ENCODE measurements at places on chromosomes 5 and 9. TPM values are rescaled to one million over a fixed set of nuclear protein-coding genes. Genes with fewer than 3 reads are reported as not detected.

- DNase-seq, result no peak
Observed at GRCh38 chr9:72154468-72155285, 5.4 kb downstream of the GDA start.

GRCh38 chr9:121222524-121223171 lies 21.0 kb upstream of the RAB14 start:
- peak; percentile 81 for DNase-seq

- no peak for DNase-seq
Observed at GRCh38 chr5:41863871-41864486, 6.2 kb downstream of the OXCT1 start.

DNA sequence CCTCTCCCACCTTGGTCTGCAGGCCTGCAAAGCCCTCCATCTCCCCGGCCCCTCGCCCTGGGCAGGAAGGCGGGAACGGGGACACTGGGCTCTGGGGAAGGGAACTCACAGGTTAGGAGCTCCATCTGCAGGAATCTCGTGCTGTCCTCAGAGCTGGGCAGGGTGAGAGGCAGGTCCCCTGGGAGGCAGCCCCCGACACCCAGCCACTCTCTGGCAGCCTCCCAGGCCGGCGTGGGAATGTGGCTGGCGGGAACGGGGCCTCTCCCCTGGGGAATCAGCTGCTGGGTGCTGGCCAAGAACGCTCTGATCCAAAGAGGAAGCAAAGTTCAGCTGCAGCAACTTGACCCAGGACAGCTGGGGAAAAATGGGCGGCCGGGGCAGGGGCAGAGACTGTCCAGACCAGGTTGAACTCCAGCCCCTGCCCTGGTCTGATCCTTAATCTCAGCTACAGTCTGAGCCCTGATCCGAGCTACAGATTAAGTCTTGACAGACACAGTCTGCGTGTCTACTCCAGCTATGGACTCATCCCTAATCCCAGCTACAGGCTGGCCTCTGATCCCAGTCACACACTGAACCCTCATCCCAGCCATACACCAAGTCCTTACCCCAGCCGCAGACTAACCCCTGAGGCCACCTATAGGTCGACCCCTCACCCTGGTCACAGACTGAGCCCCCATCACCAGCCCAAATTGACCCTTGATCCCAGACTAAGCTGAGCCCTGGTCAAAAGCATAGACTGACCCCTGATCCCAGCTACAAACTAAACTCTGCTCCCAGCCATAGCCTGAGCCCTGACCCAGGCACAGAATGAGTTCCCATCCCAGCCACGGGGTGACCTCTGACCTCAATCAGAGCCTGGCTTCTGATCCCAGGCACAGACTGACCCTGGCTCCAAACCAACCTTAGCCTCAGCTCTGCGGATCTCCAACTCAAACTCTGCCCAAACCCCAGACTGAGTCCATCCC lies 37.3 kb upstream of the EGFL7 start:
- DNase-seq, result peak; percentile 76

GRCh38 chr5:102617191-102618187 lies 118.7 kb upstream of the SLCO6A1 start:
- DNase-seq, result no peak

- peak; percentile 78 for DNase-seq
Observed at GRCh38 chr9:132857031-132857430, 21.1 kb downstream of the AK8 start.

DNA sequence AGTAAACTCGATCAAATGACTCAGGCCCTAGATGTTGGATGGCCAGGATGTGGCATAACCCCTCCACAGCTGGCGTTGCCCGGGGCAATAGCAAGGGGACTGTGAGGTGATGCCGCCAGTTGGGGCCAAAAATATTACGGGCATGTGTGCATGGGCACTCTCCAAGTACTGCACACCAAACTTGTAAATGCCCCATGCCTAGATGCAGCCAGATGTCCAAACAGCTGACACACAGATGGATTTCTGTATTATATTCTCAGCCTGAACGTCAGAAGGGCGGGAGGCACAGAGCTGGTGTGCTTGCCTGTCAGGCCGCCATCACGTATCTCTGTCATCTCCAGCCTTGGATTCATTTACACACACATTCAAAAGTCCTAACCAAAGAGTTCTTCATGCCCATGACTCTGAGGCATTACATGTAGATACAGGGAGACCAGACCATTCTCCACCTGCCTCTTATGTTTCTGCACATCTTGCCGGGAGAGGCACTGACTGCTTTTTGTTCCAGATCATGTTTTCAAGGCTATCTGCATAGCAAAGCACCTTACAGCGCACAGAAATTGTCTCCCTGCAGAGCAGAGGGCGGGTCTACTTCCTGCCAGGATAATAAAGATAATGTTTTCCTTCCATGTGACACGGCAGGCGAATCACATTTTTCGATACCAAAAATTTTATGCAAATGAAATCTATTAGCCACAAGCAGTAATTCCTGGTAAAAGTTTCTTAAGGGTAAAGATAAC lies 200.9 kb upstream of the ADAMTS16 start:
- no peak for DNase-seq

DNA sequence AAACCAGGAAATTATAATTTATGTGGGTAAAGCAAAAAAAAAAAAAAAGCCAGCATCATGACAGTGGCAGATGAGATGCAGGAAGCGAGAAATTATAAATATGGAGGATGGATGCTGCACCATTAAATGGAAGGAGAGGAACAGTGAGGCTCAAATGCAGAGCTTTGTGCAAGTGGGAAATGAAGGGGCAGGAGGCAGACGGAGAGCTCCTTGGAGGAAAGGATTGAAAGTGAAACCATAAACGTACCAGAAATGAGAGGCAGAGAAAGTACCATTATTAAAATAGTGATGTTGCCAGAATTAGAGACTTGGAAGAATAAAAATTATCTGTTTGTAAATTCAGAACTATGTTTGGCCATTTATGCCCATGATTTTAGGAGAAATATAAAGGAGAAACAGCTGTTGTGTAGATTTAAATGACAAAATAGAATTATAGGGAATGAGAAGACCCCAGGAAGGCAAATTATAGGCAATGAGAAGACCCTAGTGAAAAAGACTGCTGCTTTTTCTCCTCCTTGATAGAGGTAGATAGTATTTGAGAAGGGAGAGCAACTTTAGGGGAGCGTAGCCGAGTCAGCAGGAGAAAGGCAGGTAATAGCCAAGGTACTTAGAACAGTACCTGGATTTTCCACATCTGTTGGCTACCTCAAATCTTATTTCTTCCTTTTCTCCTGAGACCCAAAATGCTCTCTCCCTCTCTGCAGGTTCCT lies 341.0 kb upstream of the CD180 start:
- DNase-seq, result no peak

DNA sequence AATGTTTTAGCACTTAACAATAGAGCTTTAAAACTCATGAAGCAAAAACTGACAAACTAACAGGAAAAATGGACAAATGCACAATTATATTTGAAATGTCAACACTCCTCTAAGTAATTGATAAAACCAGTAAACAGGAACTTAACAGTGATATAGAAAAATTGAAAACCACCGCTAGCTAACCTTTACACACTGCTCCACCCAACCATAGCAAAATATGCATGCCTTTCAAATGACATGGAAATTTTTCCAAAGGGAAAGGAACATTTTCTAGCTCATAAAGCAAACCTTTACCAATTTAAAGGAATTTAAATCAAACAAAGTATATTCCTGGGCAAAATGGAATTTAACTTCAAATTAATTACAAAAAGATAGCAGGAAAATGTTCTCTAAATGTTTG lies 109.2 kb downstream of the ADAMTS19 start:
- no peak for DNase-seq

GRCh38 chr9:124357721-124358361 lies 57.4 kb downstream of the PSMB7 start:
- no peak for DNase-seq

DNA sequence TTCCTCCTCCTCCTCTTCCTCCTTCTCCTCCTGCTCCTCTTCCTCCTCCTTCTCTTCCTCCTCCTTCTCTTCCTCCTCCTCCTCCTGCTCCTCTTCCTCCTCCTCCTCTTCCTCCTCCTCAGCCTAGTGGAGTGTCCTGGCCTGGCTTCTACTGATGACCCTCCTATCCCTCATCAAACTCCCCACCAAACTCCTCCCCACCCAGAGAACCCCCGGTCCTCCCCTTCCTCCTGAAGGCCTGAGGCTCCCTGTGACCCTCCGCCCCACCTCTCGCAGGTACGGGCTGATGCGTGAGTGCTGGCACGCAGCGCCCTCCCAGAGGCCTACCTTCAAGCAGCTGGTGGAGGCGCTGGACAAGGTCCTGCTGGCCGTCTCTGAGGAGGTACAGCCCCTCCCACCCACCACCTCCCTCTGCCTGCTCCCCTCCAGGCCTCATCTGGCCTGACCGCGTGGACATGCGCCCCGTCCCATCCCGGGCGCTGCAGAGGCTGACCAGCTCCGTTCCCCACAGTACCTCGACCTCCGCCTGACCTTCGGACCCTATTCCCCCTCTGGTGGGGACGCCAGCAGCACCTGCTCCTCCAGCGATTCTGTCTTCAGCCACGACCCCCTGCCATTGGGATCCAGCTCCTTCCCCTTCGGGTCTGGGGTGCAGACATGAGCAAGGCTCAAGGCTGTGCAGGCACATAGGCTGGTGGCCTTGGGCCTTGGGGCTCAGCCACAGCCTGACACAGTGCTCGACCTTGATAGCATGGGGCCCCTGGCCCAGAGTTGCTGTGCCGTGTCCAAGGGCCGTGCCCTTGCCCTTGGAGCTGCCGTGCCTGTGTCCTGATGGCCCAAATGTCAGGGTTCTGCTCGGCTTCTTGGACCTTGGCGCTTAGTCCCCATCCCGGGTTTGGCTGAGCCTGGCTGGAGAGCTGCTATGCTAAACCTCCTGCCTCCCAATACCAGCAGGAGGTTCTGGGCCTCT lies 10.6 kb downstream of the FGFR4 start:
- no peak for DNase-seq

DNA sequence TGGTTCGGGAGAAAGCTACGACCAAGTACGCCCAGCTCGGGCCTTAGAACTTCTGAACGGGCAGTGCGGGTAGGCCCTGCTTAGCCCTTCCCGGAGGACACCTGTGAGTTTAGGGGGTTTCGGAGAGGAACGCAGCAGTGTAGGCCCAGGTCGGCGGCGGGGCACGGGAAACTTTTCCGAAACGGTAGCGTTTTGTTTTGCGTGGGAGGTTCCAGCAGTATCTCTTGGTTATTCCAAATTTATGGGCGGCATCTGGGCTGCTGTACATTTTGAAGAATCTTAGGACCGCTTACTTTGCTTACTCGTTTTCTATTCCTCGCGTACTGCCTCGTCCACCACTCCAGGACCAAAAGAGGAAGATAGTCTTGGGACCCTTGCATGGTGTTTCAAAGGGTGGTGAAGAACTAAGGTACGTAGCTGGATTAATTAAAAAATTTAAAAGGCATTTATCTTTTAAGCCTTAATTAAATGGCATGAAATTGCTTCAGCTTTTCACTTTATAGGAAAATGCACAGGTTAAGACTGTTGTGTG lies 492 bp downstream of the TENT2 start:
- no peak for DNase-seq

GRCh38 chr5:1568201-1568979 lies 44.6 kb upstream of the LPCAT1 start:
- no peak for DNase-seq

- no peak for DNase-seq
Observed at GRCh38 chr9:5518937-5519319, 8.6 kb downstream of the PDCD1LG2 start.

- DNase-seq, result peak; percentile 78
Observed at GRCh38 chr5:119386596-119387344, 31.0 kb downstream of the TNFAIP8 start.

- DNase-seq, result no peak
Observed at GRCh38 chr9:77021922-77022782, 2.7 kb downstream of the FOXB2 start.

- no peak for DNase-seq
Observed at GRCh38 chr5:154301726-154302125, 111.2 kb downstream of the GALNT10 start.

GRCh38 chr5:67577424-67577823 lies 380.8 kb upstream of the CD180 start:
- no peak for DNase-seq

- no peak for DNase-seq
Observed at GRCh38 chr5:38607396-38607795, 51.0 kb upstream of the LIFR start.

DNA sequence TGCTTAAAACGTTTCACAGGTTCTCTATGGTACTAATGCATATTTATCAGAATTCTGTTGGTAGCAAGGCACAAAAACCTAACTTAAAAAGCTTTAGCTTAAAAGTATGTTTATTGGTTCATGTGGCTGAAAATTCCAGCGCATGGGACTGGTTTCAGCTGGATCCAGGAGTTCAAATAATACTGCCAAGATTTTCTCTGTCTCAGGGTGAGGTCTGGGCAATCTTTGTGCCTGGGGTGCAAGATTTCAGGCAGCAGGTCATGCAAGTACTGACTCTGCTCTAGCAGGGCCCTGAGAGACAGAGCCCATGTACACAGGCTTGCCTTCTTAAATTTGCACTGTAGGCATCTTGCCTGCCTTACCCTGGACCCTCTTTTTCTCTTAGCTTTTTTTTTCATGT lies 134.2 kb upstream of the GAS1 start:
- no peak for DNase-seq

GRCh38 chr9:127647451-127647850 lies 35.4 kb downstream of the STXBP1 start:
- no peak for DNase-seq

- no peak for DNase-seq
Observed at GRCh38 chr5:141437221-141437620, 6.9 kb downstream of the PCDHGA12 start.

- DNase-seq, result no peak
Observed at GRCh38 chr9:12648925-12649324, 44.3 kb upstream of the TYRP1 start.

GRCh38 chr5:73823508-73823925 lies 197.5 kb downstream of the ARHGEF28 start:
- DNase-seq, result no peak

DNA sequence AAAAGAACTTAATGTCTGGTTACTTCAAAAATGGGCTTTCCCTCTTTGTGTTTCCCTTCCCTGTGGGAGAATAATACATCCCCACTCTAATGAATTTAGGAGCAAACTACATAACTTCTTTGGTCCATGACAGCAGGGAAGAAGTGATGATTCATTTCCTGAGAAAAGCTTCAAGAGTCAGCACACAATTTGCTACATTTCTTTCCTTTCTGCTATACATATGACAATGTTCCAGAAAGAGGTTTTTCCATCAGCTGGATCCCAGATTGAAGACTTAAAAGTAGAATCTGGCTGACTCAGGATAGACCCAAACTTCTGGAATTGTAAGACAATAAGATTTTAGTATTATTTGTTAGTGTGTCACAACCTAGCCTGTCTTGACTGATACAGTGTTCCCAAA lies 126.1 kb downstream of the DRD1 start:
- no peak for DNase-seq

- peak; percentile 43 for DNase-seq
Observed at GRCh38 chr5:171957591-171958251, 48.7 kb downstream of the FBXW11 start.

Gene SPATA31A3
- 5.9 TPM for polyA plus RNA-seq

Gene PHAX
- polyA plus RNA-seq, result 21.2 TPM

Gene BTNL8
- 10.3 TPM for polyA plus RNA-seq

Gene DBH
- polyA plus RNA-seq, result not detected

Gene GFI1B
- 12.6 TPM for polyA plus RNA-seq

Gene NIM1K
- 1.1 TPM for polyA plus RNA-seq

Gene SOX30
- 197 TPM for polyA plus RNA-seq

Gene MSMP
- polyA plus RNA-seq, result 1.9 TPM

Gene PCDHB12
- polyA plus RNA-seq, result 1.4 TPM

Gene SH3TC2
- polyA plus RNA-seq, result 32.4 TPM

Measured in testis (tissue), 5 donors.